Foreskin keratinocyte (primary cell): ENCODE measurements at places on chromosomes 11 and 22. TPM values are rescaled to one million over a fixed set of nuclear protein-coding genes. Genes with fewer than 3 reads are reported as not detected.

Gene SLC22A8
- not detected in 2 replicates for total RNA-seq

DNA sequence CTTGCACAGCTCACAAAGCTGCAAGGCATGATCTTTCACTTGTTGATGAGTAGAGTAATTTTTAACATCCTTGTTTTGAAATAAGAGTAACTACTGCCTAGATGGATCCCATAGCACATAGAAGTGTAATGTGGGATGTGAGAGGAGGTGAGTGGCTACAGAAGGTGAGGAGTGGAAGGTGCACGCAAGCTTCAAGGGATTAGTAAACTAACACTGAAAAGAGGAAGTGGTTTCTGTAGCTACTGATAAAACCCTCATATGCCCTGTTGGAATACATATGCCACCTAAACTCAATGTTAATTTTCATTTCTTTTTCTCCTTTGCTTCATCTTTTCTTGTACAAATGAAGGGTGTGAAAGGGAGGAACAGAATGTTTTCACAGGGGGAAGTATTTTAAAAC is 22.0 kb upstream of the CTSC start:
- no peak for DNase-seq

- DNase-seq: no peak
Observed at GRCh38 chr11:76701294-76702040, 30.9 kb upstream of the LRRC32 start.

DNA sequence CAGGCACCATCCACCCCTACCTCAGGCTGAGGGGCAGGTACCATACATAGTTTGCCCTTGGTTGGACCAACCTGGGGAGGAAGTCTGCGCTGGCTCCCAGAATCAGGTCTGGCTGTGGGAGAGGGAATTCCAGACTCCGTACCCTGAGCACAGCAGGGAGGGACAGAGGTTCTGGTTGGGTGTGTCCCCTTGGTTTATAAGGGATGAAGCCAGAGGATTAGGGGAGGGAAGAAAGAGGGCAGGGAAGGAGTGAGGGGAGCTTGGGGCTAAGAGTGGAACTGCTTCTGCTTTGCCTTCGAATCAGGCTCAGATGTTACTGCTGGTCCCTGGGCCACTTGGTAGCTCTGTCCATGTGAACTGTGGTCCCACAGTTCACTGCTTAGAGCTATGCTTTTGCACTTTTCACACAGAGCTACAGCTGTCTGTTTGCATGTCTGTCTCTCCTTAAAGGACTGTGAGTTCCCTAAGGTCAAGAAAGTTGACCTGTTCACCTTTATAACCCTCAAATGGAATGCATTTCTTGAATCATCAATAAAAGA is 9.2 kb downstream of the MMP20 start:
- no peak for DNase-seq

Gene VWA5A
- total RNA-seq: 14.3 and 20.0 TPM in 2 replicates

Gene OR4D5
- total RNA-seq: not detected in 2 replicates

DNA sequence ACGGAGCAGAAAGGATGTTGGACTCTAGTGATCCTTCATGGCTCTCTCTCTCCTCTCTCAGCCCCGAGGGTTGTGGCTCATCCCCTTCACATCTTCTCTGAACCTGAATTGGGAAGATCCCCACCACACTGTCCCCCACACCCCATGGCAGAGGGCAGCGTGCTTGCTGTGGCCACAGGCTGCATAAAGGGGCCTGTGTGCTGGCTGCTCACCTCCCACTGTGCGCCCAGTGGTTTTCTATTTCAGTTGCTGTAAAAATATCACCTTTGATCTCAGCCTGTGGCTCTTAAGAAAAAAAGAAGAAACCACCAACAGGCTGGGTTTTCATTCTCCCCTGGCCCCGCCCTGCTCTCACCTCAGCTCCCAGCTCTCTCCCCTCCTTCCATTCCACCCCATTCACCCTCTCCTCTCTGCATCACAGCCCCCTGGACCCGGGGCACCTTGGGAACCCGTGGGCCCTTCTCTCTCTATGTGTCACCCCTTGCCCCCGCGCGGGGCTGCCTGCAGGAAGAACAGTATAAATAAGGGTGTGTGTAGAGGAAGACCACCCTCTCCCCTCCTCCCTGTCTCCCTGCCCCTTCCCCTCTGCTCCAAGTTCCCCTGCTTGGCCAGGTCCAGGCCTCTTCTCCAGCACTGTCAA is 25.8 kb upstream of the WNT11 start:
- DNase-seq: no peak
